ENCODE measurements at places on chromosomes 1 and 21. TPM values are rescaled to one million over a fixed set of nuclear protein-coding genes. Genes with fewer than 3 reads are reported as not detected.

GRCh38 chr1:85615586-85616363, 35.2 kb downstream of the CCN1 start:
- DNase-seq: no peak
- H3K27me3 ChIP-seq: no peaks in the 10 kb centered on the region
- peaks cover 4% of the 10 kb centered on the region for H3K4me1 ChIP-seq
- no peak overlapping the region for H3K4me3 ChIP-seq
- H3K36me3 ChIP-seq: no peaks in the 10 kb centered on the region
- H3K27ac ChIP-seq: no peak overlapping the region

DNA sequence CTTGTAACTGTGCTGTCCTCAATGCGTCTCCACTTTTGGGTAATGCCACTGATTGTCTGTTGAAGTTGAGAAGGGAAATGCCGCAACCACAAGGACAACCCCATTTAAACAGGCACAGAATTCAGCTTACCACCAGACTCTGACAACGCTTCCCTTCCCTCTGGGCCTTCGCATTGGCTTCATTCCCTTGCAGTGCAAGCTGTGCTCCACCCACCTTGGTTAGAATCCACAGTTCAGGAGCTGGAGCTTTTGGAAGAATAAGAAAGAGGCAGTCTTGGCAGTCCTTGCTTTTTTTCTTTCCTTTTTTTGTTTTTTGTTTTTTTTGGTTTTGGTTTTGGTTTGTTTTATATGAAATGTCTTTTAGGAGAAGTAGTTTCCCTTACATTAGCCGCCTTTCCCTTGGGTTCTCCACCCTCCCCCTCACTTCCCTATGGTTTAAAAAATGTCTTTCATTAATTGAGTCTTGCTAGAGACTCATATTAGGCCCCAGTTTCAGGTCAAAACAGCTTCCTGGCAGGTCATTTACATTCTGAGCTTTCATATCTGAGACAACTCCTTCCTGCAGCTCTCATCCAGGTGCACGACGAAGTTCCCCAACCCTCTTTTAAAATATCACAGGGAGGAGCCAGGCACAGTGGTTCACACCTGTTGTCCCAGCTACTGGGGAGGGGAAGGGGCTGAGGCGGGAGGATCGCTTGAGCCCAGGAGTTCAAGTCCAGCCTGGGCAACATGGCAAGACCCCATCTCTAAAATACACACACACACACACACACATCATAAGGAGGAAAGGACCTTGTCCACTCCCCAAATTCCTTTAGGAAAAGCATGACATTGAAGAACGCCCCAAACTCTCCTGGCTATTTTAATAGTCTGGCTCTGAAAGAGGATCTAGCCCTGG, 20.7 kb upstream of the LAX1 start:
- H3K4me1 ChIP-seq: no peaks in the 10 kb centered on the region
- peaks cover 11% of the 10 kb centered on the region for H3K36me3 ChIP-seq
- no peak overlapping the region for H3K4me3 ChIP-seq
- H3K27me3 ChIP-seq: no peaks in the 10 kb centered on the region
- H3K27ac ChIP-seq: no peak overlapping the region

- H3K4me1 ChIP-seq: no peaks in the 10 kb centered on the region
- DNase-seq: no peak
- no peaks in the 10 kb centered on the region for H3K27me3 ChIP-seq
- H3K4me3 ChIP-seq: no peak overlapping the region
Measured at GRCh38 chr1:59574085-59574484, 240.7 kb upstream of the HOOK1 start.

DNA sequence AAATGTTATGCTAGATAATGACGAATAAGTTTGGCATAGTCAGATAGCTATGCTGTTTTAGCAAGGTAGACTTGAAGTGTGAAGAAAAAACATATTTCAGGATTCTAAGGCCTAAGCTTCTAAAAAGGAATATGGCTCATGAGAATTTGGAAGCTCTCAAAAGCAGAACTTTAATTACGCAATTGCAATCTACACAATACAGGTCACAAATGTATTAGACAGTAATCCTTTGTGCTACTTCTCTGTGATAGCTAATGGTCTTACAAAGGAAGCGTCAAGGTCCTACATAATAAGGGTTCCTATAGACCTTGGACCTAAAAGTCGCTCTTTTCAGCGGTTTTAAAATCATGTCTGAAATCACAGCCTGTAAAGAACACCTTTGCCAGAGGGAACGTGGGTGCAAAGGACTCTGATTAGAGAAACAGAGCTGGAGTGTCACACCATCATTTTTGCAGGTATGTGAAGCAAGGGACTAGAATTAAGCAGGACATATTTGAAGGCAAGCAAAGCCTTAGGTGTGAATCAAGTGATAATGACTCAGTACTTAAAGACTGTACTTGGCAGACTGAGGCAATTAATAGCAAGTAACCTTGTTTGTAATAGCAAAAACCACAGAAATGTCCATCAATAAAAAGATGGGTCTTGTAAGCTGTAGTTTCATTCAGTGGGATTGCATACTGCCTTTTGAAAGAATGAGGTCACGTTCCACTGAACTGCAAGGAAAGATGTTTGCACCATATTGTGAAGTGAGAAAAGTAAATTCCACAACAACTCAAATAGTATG, 420.2 kb downstream of the KCTD3 start:
- DNase-seq: peak; percentile 67
- no peaks in the 10 kb centered on the region for H3K27me3 ChIP-seq
- H3K36me3 ChIP-seq: no peaks in the 10 kb centered on the region
- H3K4me1 ChIP-seq: peaks cover 10% of the 10 kb centered on the region

DNA sequence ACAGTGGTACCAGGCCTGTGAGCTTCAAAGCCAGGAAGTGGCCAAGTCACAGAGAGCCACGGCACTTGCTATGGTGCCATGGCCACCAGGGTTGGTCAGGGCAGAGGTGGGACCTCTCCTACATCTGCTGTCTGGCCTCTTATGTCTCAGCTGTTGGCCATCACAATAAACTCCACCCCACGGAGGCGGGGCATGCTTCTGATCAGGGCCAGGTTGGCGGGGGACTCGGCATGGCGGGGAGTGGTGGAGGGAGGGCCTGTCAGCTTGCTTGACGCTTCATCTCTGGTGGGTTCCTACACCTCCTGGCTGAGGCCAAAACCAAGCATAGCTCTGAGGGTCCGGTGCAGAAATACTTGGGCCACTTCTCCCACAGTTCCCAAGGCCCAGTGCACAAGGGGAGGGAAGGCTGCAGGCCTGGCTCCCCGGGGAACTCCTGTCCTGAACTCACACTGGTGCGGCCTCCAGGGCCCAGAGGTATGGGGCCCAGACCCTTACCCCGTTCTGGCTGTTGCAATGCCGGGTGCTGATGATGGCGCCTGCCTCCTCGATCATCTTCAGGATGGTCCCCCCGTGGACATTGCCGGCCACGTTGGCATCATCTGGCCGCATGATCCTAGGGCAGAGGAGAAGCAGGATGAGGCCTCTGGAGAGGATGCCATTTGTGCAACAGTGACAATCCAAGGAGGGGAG, 44.2 kb downstream of the ACOT7 start:
- DNase-seq: no peak
- H3K4me3 ChIP-seq: no peak overlapping the region
- H3K27ac ChIP-seq: no peak overlapping the region

DNA sequence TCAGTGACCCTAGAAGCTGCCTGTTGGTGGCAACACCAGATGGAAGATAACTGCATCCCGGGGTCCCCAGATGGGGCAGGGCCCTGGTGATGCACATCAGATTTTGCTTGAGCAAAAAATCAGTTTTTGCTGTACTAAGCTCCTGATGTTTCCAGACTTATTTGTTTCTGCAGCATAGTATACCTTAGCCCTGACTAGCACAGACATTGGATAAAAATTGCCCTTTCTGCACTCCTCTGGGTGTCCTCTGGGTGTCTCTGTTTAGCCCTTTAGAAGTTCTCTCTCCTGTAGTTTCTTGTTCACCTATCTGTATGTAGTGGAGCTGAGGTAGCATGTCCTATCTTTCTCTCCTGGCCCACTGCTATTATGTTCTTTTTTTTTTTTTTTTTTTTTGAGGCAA, 30.3 kb upstream of the PLA2G2C start:
- no peak overlapping the region for H3K4me3 ChIP-seq
- H3K27ac ChIP-seq: no peak overlapping the region
- H3K27me3 ChIP-seq: peaks cover 27% of the 10 kb centered on the region
- no peaks in the 10 kb centered on the region for H3K4me1 ChIP-seq
- DNase-seq: peak; percentile 66

- no peaks in the 10 kb centered on the region for H3K4me1 ChIP-seq
- no peaks in the 10 kb centered on the region for H3K27me3 ChIP-seq
- no peak overlapping the region for H3K27ac ChIP-seq
- peak; percentile 90 for DNase-seq
Measured at GRCh38 chr1:27332536-27333281, 9.1 kb upstream of the SYTL1 start.

GRCh38 chr1:240878631-240879030, 266.7 kb upstream of the GREM2 start:
- no peak overlapping the region for H3K27ac ChIP-seq
- no peak for DNase-seq
- H3K4me3 ChIP-seq: no peak overlapping the region
- H3K36me3 ChIP-seq: no peaks in the 10 kb centered on the region
- H3K27me3 ChIP-seq: no peaks in the 10 kb centered on the region
- no peaks in the 10 kb centered on the region for H3K4me1 ChIP-seq

DNA sequence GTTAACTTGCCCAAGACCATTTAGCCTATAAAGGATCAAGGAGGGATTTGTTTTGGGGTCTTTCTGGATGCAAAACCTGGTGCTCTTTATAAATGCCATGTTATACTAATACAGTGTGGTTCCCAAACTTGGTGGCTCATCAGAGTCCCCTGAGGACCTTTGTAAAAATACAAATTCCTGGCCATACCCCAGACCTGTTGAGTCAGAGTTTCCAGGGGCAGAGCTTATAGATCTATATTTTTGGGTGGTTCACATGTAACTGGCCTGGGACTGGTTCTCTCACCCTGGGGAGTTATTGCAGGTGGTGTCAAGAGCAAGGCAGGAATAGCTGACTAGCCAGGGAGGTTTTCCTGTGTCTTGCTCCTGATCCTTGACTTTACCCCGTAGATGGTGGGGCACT, 136.9 kb upstream of the HNRNPU start:
- H3K4me3 ChIP-seq: no peak overlapping the region
- H3K27ac ChIP-seq: no peak overlapping the region
- H3K4me1 ChIP-seq: no peaks in the 10 kb centered on the region
- no peaks in the 10 kb centered on the region for H3K36me3 ChIP-seq
- DNase-seq: no peak

Gene TGFB2
- 0.59 TPM for total RNA-seq
